ENCODE measurements at places on chromosomes 1 and 21. TPM values are rescaled to one million over a fixed set of nuclear protein-coding genes. Genes with fewer than 3 reads are reported as not detected.

The IL19 gene
- 0.28 TPM for total RNA-seq

The EXTL1 gene
- total RNA-seq, result 0.17 TPM

The CELA3B gene
- not detected for total RNA-seq

DNA sequence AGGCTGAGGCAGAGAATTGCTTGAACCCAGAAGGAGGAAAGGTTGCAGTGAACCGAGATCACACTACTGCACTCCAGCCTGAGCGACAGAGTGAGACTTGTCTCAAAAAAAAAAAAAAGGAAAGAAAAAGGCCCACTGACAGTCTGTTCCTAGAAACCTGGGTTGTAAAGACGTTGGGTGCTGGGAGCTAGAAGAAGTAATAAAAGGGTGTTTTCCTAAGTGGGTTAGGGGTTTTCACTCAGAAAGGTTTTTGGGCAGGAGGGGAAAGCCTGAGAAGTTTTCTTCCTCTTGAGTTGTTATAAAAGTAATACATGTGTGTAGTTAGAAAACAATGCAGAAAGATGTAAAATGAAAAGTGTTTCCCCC lies 25.4 kb downstream of the CELA3A start:
- no peaks in the 10 kb centered on the region for H3K36me3 ChIP-seq
- H3K27ac ChIP-seq, result no peak overlapping the region
- no peak for DNase-seq
- H3K4me1 ChIP-seq, result peaks cover 18% of the 10 kb centered on the region

- H3K4me1 ChIP-seq, result no peaks in the 10 kb centered on the region
- H3K27ac ChIP-seq, result no peak overlapping the region
- no peaks in the 10 kb centered on the region for H3K36me3 ChIP-seq
- H3K27me3 ChIP-seq, result no peaks in the 10 kb centered on the region
These were observed 298.5 kb upstream of the PROX1 start for GRCh38 chr1:213689260-213689659.

- H3K4me1 ChIP-seq, result peaks cover 47% of the 10 kb centered on the region
- peak overlapping the region; percentile 79 for H3K27ac ChIP-seq
- no peak for DNase-seq
- no peak overlapping the region for H3K4me3 ChIP-seq
These were observed 43.6 kb upstream of the A3GALT2 start for GRCh38 chr1:33364565-33364918.

- H3K27ac ChIP-seq, result no peak overlapping the region
- H3K4me1 ChIP-seq, result no peaks in the 10 kb centered on the region
- no peak overlapping the region for H3K4me3 ChIP-seq
- no peaks in the 10 kb centered on the region for H3K36me3 ChIP-seq
- no peak for DNase-seq
- no peaks in the 10 kb centered on the region for H3K27me3 ChIP-seq
These were observed 48.6 kb upstream of the TMEM125 start for GRCh38 chr1:43220905-43221778.

DNA sequence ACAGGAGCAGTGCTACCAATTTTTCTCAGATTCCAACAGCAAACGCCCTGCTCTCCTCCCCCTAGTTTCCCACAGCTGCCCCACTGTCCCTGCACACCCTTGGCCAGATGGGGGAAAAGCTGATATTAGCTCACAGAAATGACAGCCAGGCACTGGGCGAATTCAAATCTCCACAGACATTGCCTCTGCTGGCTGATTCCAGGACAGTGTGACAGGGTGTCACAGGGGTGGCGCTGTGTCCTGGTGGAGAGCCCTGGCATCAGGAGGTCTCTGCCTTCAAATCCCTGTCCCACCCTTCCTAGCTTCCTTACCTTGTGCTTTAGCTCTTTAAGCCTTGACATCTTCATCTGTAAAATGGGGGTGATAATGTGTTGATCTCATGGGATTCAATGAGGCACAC lies 10.4 kb downstream of the OLIG1 start:
- peaks cover 5% of the 10 kb centered on the region for H3K4me1 ChIP-seq
- H3K4me3 ChIP-seq, result no peak overlapping the region
- peaks cover 33% of the 10 kb centered on the region for H3K27me3 ChIP-seq
- no peak for DNase-seq
- no peak overlapping the region for H3K27ac ChIP-seq

- peaks cover 6% of the 10 kb centered on the region for H3K4me1 ChIP-seq
- H3K4me3 ChIP-seq, result no peak overlapping the region
- DNase-seq, result no peak
These were observed 257.1 kb downstream of the DYRK1A start for GRCh38 chr21:37623689-37624088.

DNA sequence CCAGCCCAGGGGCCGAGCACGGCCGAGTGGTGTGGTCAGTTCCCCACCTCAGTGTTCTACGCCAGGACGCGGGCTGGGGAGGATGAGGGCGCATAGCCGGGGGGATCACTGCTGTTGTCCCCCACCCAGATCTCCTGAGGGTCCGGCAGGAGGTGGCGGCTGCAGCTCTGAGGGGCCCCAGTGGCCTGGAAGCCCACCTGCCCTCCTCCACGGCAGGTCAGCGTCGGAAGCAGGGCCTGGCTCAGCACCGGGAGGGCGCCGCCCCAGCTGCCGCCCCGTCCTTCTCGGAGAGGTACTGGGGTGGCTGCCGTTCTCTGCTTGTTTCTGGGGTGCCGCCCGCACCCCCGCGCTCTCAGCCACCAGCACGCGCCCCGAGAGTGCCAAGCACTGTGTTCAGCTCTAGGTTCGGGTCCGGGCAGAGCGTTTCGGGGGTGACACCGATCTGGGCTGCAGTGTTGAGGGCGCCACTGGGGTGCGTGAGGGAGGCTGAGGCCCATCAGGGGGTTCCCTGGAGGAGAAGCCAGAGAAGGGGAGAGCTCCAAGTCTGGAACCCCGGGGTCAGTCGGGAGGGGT lies 17.4 kb downstream of the SAMD11 start:
- peak overlapping the region; percentile 86 for H3K27ac ChIP-seq
- no peaks in the 10 kb centered on the region for H3K36me3 ChIP-seq
- no peak overlapping the region for H3K4me3 ChIP-seq
- H3K4me1 ChIP-seq, result peaks cover 42% of the 10 kb centered on the region
- peaks cover 22% of the 10 kb centered on the region for H3K27me3 ChIP-seq
- no peak for DNase-seq

DNA sequence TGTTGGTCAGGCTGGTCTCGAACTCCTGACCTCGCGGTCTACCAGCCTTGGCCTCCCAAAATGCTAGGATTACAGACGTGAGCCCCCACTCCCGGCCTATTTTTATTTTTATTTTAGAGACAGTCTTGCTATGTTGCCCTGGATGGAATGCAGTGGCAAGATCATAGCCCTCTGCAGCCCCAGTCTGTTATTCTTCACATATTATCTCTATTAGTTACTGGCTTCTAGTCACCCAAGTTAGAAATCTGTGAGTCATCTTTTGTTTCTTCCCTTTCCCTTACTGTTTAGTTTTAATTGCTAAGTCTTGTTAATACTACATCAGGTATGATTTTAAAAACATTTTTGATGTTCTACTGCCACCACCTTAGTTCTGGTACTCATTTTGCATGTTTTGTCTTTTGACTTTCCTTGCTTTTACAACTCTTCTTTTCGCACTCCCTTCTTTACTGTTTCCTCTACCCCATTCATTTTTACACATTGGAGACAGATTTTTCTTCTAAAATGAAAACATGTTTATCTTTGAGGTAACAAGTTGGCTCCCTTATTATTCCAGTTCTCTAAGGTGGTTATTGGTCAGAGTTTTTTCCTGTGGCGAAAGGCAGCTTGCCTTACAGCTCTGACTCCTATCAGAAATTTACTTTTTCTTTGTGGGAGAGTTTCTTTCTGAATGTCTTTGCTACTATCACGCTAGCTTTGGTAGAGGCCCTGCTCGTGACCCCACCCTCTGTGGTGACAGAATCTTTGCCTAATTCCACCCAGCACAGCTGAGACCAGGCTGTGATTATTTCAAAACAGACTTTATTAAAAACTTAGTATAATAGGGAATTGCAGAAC lies 19.5 kb downstream of the ZMYM4 start:
- H3K4me1 ChIP-seq, result peaks cover 10% of the 10 kb centered on the region
- no peaks in the 10 kb centered on the region for H3K27me3 ChIP-seq
- H3K4me3 ChIP-seq, result no peak overlapping the region
- no peaks in the 10 kb centered on the region for H3K36me3 ChIP-seq

Measured in hepatocyte (in vitro differentiated cells).